ENCODE measurements at places on chromosomes 3 and 15.

DNA sequence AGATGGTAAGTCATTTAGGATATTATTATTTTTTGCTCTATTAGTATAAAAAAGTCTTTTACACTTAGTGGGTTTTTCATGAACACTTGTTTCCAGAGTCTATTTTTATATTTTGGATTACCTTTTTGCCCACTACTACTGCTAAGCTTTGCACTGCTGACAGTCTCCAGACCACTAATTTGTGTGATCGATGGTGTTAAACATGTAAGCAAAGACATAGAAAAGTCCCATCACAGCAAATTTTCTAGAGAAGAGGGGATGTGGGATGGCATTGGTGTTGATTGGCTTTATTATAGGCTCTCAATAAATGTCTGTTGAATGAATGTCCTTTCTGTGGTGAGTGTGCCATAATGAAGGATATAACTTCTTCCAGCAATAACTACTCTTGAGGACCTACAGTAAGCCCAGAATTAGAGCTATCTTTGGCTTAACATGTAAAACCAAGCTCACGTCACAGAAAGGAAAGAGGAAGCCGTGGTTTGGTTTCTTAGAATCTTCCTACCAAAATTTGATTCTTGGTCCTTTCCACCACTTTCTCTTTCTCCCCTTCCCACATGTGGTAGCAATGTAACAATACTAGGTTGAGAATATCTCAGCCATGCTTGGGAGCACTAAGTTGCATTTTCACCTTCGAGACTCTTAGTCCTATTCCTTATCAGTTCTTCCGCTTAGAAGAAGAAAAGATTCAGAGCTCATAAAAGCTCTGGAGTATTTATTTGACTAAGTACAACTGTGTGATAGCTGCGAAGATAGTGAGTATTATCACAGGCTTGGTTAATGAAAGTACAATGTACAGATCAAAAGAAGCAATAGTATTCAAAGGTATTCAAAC, 90.6 kb upstream of the UMPS start:
- no peak for DNase-seq

DNA sequence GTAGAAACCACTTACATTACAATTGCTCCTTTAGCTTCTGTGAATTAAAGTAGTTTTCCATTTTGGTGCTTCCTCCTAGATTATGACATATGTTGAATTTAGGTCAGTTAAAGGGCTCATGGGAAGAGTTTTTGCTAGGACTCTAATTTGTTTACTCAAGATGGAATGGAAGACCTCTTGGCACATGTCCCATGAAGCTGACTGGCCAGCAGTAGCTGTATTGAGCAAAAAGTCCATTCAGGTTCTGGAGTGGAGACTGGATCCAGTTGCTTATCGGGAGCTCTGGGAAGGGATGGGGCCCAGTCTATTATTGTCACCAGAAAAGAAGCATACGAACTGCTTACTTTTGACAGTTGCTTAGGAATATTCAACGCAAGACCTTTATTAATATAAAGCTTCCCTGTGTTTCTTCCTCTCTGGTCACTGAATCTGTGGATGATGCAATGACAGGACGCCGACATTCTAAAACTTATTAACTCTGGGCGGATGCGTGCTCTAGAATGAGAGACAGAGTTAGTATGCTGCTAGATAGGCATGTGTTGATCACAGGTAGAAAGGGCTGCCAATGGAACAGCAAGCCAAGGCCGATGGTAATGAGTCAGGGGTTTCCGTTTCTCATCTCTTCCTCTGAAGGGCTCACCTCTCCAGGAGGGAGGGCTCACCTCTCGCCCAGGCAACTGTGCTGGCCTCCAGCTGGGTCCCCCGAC, 155.8 kb downstream of the NR1D2 start:
- DNase-seq = no peak

DNA sequence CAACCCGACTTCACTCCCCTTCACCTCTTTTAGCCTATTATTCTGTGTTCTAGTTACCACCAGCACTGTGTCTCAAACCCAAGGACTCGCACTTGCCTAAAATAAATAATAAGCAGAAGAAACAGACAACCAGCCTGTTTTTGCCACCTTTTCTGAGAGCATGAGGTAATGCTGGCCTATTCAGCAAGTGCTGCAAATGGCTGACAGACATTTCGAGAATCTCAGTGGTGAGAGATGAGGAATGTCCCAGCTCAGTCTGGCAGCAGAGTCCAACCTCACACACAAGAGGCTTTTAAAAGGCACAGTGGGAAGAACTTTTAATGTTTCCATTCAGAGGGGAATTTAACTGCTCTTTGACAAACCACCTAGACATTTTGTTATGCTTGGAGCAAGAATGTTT, 143.3 kb upstream of the GMNC start:
- DNase-seq = no peak

- DNase-seq = peak; percentile 26
These were observed 63.2 kb downstream of the PXYLP1 start for GRCh38 chr3:141294848-141295247.

GRCh38 chr3:186593862-186594261, 19.0 kb upstream of the AHSG start:
- no peak for DNase-seq
